ENCODE measurements at places on chromosomes 2 and 18.
A peak's percentile ranks its signal among the peaks of the same experiment; 100 is the strongest.

DNA sequence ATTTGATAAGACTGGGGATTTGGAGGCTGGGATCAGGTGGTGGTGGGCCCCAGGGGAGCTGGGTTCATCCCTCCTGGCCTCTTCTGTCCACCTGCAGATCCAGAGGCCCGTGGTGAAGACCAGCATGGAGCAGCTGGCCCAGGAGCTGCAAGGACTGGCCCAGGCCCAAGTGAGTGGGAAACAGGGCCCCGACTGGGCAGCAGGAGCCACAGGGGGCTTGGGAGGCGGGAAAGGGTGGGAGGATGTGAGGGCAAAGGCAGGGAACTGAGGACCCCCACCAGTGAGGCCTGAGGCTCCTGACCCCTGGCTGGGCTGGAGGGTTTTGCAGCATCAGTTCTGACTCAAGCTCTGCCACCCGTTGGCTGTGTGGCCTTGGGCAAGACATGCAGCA is 11.3 kb downstream of the PROM2 start:
- no peak for DNase-seq

GRCh38 chr18:37451239-37451825 is 114.3 kb downstream of the CELF4 start:
- no peak for DNase-seq

- no peak for DNase-seq
Measured at GRCh38 chr2:26521913-26522180, 43.9 kb upstream of the OTOF start.

- DNase-seq: no peak
Measured at GRCh38 chr18:53883771-53884170, 340.7 kb downstream of the MBD2 start.

DNA sequence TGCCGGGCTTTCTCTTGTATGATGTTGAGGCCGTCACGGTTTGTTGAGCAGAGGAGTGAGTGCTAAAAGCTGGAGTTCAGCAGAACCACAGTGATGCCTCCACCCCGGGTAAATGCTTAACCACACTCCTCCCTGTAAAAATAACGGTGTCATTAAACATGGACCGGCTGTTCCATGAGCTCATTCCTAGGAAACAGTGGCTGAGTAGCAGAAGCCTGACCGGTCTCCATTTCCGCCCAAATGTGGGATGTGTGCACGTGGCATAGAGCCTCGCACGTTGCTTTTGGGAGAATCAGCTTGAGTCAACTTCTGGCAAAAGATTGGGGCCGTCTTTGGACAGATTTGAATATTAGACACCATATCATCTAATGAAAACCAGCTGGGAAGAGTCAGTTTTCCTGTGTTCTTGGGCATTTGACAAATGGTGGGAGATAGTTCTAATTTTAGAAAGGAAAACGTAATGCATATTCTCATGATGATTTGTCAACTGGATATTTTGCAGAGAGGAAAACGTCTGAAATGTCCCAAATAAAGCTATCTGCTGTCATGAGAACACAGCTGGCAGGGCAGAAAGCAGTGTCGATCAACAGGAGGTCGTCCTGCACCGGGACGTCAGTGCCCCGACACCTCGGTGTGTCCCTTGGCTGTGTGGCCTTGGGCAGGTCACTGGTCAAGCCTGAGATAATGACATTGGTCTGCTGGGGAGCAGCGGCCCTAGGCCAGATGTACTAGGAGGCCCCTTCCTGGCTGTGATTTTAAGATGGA is 42.4 kb downstream of the LRRFIP1 start:
- peak; percentile 71 for DNase-seq

GRCh38 chr2:98518101-98518500 is 73.4 kb downstream of the INPP4A start:
- peak; percentile 60 for DNase-seq

DNA sequence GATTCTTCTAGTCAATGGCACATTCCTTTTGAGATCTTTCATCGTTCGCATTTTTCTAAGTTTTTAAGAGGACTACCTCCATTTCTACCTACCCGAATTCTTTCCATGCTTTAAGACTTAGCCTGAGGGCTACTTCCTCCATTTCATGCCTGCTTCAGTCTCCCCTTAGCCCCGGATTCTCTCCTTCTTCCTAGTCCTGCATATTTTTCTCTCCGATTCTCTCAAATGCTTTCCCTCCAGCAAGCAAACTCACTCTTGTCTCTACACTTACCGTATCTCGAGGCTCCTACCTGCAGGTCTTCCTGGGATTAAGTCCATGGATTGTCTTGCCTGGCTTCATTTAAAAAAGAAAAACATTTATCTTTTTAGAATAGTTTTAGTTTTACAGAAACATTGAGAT is 354.4 kb downstream of the MYCN start:
- DNase-seq: no peak

DNA sequence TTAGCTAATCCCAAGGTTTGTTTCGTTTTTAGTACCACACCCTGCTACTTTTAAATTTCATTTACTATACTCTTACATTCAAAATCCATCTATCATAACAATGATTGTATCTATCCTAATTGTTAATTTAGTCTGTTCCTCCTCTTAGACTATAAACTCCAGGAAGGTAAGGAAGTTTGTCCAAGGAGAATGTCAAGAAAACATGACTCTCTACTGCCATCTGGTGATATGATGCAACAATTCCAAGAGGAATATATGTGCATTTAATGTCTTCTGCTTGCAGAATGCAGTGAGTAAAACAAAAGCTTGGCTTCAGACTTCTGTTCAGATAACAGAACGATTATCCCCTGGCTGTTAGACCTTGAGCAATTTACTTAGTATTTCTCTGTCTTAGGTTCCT is 1267.1 kb downstream of the LRP1B start:
- peak; percentile 7 for DNase-seq

- peak; percentile 38 for DNase-seq
Measured at GRCh38 chr2:135473567-135473966, 57.5 kb downstream of the ZRANB3 start.

DNA sequence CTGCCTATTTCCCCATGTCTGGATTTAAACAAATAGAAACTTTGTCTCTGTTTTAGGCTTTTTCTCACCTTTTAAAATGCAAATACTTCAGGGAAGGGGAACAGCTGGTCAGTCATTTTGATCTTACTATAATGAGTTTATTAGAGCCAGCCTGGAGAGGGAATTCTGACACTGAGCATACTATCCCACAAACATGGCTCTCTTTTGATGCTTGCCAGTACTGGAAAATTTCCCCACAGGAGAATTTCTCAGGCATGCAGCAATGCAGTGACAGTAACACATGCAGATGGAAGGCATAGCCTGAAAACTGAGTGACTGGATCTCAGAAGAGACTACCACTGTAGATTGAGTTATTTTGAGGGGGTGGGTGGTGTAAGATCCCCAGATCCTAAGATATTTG is 974.3 kb upstream of the CELF4 start:
- no peak for DNase-seq

GRCh38 chr2:185734658-185735057 is 3.9 kb upstream of the FSIP2 start:
- no peak for DNase-seq

DNA sequence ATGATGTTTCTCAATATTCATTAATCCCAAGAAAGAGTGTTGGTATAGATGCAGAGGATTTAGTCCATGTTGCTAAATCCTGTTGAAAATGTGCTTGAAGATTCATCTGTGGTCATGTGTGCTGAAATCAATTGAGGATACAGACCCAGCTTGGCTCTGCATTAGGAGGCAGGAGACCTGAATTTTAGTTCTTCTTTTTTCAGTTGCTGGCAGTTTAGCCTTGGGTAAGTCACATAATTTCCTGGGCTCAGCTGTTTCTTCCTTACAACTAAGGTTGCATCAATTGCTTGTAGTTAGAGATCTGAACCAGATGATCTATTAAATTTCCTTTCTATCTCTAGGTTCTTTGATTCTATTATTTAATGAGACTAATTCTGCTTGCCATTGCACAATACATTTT is 54.4 kb downstream of the SETBP1 start:
- DNase-seq: no peak

DNA sequence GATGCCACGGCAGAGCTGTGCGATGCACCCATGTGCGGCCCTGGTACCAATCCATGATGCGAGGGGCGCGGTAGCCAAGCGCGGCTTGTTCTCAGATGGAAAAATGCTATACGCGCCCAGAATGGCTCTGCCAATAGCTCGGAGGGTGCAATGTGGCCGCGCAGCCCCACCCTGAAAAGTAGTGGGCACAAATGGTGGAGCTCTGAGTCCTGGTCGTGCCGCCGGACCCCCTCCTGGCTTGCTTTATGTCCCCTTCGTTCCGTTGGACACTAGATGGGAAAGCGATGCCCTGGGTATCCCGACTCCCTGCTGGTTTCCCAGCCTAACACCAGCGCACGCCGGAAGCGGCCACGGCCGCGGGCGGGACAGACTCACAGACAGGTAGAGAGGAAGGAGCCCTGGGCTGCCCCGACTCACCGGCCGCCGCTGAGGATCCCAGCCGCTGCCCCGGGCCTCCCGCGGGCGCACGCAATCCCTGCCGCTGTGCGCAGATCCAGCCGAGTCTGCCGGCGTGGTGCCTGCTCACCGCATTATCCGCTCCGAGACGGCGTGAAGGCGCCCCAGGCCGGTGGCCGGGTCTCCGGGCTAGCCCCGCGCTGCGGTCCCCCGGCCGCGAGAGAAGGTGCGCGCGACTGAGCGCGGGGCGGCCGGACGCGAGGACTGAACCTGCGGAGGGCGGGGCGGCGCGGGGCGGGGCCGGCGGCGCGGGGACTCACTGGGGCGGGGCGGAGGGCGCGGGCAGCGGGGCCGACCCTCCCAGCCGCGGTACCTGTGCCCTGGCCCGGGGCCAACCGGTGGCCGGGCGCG is at the start of gene CDC42EP3:
TSS of gene CDC42EP3 (minus strand) at position 634 of the 807 bp plus-strand sequence. CDS start 25,055 bp downstream, outside the sequence.
- DNase-seq: peak; percentile 91

DNA sequence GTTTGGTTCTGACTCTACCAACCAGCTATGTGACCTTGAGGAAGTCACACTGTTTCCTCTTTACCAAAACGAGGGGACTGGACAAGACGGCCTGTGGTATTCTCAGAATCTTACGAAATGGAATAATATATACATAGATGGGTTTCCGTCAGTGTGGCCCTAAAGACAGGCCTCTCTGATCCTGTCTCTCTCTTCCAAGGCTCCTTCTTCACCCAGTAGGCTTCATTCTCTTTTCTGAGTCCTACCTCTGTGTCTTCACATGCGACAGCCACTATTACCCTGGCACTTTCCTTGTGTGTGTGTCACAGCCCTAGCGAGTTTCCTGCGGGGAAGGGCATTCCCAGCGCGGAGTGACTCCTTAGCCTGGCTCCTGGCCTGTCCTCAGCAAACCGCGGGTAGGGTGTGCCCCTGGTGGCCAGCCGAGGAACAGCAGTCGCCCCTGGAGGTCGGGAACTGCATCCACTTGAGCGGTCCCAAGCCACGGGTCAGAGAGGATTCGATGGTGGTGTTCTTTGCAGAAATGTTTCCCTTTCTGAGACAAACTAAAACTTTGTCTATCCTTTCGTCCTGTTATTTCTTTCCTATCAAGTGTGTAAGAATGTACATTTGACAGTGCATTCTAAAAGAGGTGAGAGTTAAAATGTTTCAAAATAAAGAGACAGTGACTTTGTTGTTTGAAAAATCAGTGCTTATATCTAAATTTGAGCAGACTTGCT is 63.3 kb downstream of the RAB31 start:
- DNase-seq: peak; percentile 64

GRCh38 chr18:77102259-77103040 is 30.1 kb downstream of the MBP start:
- DNase-seq: peak; percentile 85

Measured in GM20000 (cell line).